ENCODE measurements at places on chromosomes 2 and 18.

GRCh38 chr2:220374282-220374681 is 746.9 kb downstream of the SLC4A3 start:
- DNase-seq: no peak

GRCh38 chr2:58484221-58484620 is 243.1 kb upstream of the FANCL start:
- DNase-seq: no peak

DNA sequence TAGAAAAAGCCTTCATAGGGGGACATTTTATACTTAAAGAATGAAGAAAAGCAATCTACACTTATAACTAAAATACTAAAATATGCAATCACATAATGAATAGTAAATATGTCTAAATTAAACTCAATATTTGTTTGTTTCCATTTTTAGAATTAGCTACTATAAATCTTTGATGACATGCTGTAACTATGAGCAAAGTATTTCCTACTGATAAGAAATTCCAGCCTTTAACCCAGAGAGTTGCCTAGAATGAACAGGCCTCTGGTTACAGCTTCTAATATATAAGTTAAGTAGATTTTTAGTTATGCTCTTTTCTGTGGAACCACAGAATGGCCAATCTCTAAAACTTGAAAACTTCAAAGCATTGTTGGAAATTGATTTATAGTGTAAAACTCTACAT is 1465.6 kb upstream of the ZEB2 start:
- DNase-seq: no peak

- no peak for DNase-seq
Measured at GRCh38 chr2:4190548-4190947, 487.2 kb downstream of the DCDC2C start.

DNA sequence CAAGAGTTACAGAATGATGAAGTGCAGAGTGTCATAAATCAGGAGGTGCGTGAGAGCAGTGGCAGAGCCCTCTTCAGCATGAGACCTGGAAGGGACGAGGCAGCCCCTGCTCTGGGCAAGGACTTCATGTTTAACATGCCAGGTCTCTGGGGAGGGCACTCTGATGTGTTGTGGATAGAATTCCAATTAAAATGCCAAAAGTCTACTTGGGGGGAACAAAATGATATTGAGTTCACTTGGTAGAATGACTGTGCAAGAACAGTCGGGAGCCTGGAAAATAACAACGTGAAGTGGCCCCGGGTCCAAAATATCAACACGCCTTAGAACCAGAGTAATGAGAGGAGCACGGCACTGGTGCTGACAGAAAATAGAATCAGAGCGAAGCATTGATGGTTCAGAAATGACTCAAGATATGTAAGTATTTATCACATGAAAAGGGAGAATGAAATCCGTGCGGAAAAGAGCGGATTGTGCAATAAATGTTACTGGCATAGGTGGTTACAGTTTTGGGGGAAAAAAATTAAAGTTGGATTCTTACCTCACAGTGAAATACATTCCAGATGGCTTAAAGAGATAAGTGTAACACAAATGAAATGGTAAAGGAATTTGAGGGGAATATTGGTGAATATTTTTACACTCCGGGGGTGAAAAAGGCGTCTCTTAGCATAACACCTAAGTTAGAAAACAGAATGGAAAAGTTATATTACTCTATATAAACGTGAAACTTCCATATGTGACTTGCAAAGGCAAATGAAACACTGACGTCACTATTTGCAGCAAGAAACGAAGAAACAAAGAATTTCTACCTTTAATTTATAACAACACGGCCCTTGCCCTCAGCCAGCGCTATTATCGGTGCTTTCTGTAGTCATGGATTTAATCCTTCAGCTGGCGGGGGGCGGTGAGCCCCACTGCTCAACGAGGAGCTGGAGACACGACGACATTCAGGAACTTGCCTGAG is 159.4 kb upstream of the TWIST2 start:
- no peak for DNase-seq

GRCh38 chr2:196442211-196442610 is 197.3 kb upstream of the CCDC150 start:
- DNase-seq: no peak

DNA sequence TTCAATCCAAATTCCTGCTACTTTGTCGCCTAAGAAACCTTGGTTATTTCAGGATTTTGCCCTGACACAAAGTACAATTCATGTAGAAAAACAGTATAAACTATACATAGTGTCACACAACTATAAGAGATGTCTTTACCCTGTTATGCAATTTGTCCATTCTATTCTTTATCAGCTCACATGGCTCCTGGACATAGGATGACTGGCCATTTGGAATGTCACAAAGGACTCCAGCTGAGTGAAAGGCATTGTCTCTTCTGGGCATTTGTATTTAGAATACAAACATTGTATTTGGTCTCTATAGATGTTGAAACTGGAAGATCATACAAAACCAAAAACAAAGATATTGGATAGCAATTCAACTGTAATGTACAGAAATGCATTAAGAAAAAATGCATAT is 944.6 kb upstream of the LRRTM1 start:
- no peak for DNase-seq

GRCh38 chr2:191280290-191280689 is 35.1 kb downstream of the MYO1B start:
- DNase-seq: no peak

GRCh38 chr18:49926106-49926745 is 112.9 kb upstream of the ACAA2 start:
- no peak for DNase-seq

GRCh38 chr2:212694398-212694797 is 155.8 kb upstream of the ERBB4 start:
- no peak for DNase-seq

- DNase-seq: no peak
Measured at GRCh38 chr2:30134582-30134981, 12.2 kb upstream of the YPEL5 start.

Measured in stimulated activated CD4-positive, alpha-beta T cell treated with anti-CD3 and anti-CD28 coated beads, Interleukin-1b, Interleukin-23, amount 100 ng/mL, for 1 hour (primary cell).